NCI-H774 (cell line): ENCODE measurements at places on chromosomes 6 and 20.

DNA sequence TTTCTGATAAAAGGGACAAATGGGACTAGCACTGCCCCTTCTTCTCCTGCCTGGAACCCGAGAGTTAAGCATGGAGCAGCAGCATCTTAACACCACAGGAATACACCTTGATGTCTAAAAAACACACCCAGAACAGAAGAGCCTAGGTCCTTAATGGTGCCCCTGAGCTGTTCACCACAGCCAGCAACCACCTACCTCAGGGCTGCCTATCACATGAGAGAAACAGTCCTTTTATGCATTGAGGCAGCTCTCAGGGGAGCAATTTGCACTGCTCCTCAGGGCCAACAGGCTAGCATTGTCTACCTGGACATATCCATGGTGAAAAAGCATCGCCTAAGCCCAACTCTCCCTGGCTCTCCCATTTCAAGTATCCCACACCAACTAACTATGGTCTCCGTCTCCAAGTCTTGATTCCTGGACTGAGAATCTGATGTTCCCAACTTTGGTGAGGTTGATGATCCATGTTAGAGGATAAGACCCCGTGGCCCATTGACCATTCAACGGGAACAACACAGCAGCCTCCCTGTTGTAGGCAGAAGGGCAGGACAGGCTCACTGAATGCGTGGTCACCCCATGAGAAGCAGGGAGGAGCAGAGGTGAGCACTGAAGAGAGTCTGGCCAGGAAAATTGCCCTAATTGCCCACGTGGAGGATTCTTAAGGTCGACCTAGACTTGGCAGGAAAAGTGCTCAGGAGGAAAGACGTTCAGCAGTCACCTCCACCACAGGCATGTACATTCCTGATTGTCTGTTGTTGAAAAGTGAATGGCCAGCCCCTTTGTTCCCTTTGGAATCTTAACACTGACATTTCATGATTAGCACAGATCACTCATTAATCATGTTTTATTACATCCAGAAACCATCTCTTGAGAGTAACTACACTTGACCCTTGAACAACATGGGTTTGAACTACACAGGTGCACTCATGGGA lies 4.2 kb upstream of the APMAP start:
- no peak for DNase-seq

- DNase-seq = no peak
Observed at GRCh38 chr6:116015561-116015960, 45.1 kb downstream of the FRK start.

- no peak for DNase-seq
Observed at GRCh38 chr6:46898006-46898405, 23.7 kb downstream of the ADGRF5 start.

GRCh38 chr20:40849456-40849855 lies 160.4 kb upstream of the MAFB start:
- DNase-seq = no peak

GRCh38 chr6:65399355-65400084 lies 307.5 kb downstream of the EYS start:
- DNase-seq = no peak

DNA sequence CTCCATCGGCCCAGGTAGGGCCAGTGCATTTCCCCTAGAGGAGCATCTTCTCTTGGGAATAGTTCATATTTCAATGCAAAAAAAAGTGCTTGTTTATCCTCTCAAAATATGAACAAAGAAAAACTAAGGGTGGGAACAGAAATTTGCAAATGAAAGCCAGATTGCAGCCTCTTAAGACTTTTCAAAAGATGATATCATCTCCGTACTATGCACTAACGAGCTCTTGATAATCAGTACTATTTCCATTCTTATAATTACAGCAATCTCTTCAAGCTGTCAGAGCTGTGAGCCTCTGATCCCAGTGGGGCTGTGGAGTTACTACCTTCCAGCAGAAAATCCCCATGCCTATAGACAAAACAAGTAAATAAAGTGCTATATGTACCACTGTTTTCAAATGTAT lies 77.1 kb downstream of the SOD2 start:
- no peak for DNase-seq

DNA sequence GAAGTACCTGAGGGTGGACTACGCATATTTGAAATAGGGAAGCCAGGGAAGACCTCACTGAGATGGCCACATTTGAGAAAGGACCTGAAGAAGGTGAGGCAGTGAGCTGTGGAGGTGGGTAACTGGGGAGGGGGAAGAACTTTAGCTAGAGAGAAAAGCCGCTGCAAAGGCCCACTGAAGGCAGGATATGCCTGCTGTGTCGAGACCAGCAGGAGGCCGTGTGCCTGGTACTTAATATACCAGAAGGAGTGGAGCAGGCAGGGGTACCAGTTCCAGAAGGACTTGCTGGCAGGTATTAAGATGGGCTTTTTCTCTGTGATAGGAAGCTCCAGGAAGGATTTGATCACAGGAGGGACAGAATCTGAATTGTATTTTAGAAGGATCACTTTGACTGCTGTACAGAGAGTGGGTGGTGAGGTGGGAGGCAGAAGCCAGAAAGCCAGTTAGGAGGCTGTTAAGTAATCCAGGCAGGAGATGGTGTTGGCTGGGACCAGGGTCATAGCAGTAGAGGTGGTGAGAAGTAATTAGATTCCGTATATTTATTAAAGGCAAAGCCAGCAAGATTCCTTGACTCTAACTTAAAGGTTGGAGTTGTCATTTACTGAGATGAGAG lies 54.2 kb upstream of the FANCE start:
- DNase-seq = no peak

- DNase-seq = peak; percentile 45
Observed at GRCh38 chr20:9609887-9610502, 95.6 kb downstream of the LAMP5 start.
